ENCODE measurements at places on chromosomes 16 and 17.

GRCh38 chr16:85291302-85292148 is 179.3 kb upstream of the CIBAR2 start:
- no peak for DNase-seq

DNA sequence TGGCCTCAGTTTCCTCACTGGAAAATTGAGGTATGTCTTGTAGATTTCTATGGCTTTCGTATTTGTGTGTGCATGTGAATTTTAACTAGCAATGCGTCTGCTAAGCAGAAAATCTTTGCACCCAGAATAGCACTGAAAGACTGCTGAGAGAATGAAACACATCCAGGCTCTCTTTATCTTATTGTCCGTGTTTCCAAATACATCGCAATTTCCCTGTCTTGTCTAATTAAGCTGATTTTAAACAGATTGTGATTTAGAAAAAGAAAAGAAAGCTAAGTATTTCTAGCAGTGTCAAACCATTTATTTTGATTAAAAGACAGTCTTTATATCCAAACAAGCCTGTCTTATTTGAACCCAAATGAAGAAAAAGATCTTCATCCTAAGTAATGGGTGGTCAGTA is 168.6 kb downstream of the PMP22 start:
- DNase-seq: no peak

DNA sequence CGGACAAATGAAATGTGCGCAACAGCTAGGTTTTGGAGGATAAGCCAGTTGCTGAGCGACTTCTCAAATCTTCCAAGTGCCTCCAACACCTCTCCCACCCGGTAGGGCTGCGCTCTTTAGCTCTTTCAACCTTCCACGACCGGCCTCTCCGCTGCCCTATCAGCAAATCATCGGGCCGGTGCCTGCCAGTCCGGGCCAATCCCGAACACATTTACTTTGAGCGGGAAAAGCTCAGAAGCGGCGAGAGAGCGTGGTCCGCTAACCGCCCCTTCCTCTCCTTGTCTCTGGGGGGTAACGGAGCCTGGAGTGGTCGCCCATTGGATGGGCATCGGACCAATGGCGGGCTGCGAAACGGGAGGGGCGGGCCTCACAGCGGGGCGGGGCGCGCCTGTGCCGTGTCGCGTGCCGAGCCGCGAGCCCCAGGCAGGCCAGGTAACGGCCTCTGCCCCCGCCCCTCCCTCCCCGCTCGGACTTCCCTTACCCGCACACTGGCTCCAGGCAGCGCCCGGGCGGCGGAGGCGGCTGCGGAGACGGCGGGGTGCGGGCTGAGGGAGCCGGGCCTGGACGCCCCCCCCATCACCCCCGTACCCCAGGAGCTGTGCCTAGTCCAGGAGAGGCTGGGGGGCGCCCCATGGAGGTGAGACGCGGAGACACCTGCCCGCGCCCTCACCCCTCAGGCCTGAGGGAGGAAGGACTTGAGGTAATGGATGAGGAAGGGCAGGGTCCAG is at the start of gene MEIOC:
MEIOC (plus strand) TSS at position 486 of the 728 bp plus-strand sequence; CDS start at position 632, 146 bp downstream.
- peak; percentile 29 for DNase-seq

DNA sequence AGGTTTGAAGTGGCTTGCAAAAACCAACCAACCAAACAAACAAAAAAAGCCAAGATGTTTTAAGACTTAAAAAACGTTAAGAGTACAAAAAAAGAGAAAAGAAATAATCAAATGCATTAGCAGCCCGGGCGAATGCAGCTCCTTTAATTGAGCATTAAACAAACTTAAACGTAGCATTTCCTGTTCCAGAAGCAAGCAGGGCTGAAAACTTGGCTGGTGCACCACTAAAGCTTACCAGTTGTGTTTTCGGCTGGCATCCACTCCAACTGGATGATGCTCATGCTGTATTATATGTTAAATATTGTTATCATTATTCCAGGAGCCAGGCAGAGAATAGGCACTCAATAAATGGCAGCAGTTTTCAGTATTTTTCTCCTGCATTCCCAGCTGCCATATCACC is 45.1 kb downstream of the IRX6 start:
- DNase-seq: no peak

- no peak for DNase-seq
Observed at GRCh38 chr16:21644674-21645073, 7.7 kb downstream of the IGSF6 start.

GRCh38 chr17:77203436-77203835 is 62.7 kb downstream of the SEC14L1 start:
- DNase-seq: no peak

DNA sequence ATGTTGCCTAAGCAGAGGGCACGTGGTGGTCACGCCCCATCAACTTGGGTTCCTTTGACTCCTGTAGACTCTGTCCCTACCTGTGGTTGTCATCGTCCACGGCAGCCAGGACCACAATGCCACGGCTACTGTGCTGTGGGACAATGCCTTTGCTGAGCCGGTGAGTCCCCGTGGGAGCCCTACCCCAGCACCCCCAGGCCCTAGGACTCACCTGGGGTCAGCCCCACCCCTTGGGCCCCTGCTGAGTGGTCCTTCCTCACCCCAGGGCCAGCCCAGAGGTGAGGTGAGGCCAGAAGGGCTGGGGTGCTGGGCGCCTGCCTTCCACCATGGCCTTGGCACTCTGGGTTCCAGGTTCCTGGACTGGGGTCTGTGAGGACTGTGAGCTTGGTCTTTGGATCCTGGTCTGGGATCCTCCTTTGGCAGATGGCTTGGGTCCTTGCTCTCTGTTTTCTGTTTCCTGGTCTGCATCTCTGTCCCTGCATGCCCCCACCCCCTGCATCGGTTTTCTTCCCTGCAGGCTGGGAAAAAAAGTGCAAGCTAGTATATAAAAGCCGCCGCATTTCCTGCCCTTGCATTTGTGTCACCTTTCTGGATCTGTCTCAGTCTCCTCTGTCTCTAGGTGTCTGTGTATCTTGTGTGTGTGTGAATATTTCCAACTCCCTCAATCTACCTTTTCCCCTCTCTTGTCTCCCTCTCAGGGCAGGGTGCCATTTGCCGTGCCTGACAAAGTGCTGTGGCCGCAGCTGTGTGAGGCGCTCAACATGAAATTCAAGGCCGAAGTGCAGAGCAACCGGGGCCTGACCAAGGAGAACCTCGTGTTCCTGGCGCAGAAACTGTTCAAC is 17.5 kb downstream of the STAT5A start:
- no peak for DNase-seq

DNA sequence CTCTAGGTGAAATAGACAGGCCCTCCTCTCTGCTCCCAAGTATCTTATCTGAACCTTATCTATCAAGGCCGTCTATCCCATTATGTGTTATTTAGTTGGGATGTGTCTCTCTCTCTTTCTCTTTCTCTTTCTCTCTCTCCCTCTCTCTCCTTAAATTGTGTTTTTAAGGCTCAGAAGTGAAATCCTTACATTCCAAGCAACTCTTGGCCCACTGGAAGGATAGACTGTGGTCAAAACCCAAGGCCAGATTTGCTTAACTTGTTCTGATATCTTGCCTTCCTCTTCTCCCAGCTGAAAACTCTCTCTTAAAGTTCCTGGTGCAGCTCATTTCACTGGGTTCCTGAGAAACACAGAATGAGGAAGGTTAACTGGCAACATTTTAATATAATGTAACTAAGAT is 14.7 kb downstream of the CDRT4 start:
- DNase-seq: no peak

- DNase-seq: no peak
Observed at GRCh38 chr16:2609827-2610470, 72.1 kb downstream of the PDPK1 start.

GRCh38 chr17:67467500-67468455 is 90.7 kb downstream of the PITPNC1 start:
- DNase-seq: no peak

- DNase-seq: no peak
Observed at GRCh38 chr16:54403580-54403979, 117.0 kb upstream of the IRX3 start.

DNA sequence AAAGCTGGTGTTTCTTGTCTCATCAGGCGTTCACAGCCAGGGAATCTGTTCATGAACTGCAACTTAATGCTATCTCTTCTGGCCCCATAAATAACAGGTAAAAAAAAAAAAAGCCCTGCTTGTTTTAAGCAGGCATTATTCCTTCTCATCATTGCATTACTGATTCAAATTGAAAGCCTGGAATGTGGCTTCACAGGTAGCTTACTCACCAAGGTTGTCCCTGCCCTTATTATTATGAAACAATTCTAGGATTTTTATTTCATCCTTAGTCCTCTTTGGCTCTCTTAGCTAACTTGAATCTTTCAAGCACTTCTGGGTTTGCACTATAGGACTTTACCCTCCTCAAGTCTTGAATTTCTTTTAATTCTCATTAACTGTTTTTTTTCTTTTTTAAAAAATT is 113.3 kb downstream of the CNTNAP4 start:
- peak; percentile 60 for DNase-seq

DNA sequence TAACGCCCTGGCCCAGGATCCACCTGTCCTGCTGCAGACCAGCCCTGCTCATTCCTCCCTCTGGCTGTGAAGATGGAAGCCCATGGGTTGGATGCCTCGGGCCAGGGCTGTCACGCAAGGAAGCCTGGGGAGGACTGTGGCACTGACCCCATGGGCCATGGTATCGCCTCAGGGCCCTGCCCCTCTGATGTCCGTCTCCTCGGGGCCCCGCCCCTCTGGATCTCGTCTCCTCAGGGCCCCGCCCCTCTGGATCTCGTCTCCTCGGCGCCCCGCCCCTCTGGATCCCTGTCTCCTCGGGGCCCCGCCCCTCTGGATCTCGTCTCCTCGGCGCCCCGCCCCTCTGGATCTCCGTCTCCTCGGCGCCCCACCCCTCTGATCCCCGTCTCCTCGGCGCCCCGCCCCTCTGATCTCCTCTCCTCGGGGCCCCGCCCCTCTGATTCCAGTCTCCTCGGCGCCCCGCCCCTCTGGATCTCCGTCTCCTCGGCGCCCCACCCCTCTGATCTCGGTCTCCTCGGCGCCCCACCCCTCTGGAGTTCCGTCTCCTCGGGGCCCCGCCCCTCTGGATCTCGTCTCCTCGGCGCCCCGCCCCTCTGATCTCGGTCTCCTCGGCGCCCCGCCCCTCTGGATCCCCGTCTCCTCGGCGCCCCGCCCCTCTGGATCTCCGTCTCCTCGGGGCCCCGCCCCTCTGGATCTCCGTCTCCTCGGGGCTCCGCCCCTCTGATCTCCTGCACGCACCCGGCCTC is 24.0 kb downstream of the METRNL start:
- no peak for DNase-seq

DNA sequence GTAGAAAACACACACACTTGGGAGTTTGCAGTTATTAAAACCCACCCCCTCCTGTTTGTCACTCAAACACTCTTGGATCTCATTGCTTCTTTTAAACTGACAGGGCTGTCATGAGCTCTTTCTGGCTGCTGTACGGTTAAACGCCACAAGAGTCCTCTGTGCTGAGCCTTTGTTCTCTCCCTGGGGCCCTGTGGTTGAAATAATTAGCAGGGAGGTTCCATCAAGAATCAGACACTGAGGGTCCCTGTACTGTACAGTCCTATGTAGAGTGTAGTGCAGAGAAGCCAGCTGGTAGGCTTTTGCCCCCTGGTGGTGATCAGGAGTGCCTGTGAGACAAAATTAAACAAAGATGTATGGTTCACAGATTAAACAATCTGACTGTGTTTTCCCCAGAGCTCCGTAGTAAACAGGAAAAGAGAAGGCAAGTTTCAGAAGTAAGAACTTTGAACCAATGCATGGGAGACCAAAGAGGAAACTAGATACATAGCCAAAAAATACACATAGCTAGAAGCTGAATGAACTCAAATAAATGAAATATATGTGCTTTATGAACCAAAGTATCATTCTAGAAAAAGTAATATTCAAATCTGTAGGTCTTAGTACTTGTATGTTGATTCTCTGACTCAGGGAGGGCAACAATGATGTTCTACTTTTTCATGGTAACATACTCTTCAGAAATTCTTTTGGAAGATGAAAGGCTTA is 1.4 kb upstream of the SSH2 start:
- DNase-seq: peak; percentile 69

GRCh38 chr17:33118391-33119075 is 126.9 kb downstream of the SPACA3 start:
- DNase-seq: no peak

DNA sequence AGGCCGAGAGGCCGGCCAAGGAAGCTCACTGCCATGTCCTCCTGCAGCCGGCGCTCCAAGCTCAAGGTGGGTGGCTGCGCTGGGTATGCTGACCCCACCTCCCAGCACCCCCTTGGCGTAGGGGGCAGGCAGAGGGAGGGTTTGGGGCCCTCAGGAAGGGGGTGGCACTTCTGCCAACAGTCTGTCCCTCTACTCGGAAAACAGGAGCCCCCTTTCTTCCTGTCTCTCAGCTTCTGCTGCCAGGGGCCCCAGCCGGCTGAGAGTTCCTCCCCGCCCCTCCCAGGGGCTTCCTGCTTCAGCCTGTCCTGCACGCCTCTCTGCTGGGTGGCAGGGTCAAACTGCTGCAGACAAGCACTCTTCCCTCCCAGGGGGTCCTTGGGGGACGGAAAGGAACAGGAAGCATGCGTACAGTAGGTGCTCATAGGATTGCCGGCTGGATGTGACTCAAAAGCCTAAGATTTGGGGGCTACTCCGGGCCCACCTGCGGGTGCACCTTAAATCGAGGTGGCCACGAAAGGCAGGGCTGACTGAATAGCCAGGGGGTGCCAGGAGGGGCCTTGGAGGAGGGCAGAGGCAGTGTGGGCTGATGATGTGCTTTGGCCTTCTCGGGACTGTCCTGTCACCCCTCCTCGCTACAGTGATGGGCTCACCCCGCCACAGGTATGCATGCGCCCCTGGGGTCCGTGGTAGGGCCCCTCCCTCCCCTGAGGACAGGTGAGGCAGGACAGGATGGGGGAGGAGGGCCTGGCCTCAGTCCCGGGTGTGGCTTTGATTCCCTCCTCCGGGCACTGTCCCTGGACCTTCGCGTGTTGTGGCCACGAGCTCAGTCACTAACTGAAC is 4.0 kb downstream of the CBX2 start:
- DNase-seq: no peak
